NCI-H2171 (cell line): ENCODE measurements at places on chromosomes 5 and 9.

DNA sequence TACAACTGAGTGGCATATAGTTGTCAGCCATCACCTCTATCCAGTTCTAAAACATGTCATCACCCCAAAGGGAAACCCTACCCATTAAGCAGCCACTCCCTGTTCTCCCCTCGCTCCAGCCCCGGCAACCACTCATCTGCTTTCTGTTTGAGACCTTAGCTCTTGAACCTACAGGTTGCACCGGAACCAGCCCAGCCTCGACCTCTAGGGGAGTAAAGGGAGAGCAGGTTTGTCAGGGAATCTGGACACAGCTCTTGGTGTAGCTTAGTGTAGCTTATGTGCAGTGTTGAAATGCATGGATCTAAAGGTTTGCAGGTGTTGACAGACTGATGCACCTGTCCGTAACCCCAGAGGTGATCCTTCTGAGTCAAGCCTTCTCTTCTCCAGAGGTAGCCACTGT lies 30.0 kb downstream of the NEURL1B start:
- no peak for DNase-seq

- no peak for DNase-seq
Measured at GRCh38 chr5:24606971-24607370, 37.8 kb downstream of the CDH10 start.

DNA sequence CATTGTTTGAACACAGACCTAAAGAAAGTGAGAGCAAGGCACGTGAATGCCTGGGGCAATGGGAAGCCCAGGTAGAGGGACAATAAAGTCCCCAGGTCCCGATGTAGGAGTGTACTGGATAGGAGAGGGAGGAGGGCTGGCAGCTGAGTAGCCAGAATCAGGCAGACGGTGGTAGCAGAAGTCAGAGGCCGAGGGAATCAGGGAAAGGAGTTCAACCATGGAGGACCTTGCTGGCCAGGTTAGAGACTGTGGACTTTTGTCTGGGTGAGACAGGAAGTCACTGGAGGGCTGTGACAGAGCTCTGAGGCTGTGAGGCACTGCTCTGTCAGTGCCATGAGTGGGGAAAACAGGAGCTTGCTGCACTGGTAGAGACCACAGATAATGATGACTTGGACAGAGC lies 248.2 kb downstream of the EFNA5 start:
- DNase-seq: no peak

DNA sequence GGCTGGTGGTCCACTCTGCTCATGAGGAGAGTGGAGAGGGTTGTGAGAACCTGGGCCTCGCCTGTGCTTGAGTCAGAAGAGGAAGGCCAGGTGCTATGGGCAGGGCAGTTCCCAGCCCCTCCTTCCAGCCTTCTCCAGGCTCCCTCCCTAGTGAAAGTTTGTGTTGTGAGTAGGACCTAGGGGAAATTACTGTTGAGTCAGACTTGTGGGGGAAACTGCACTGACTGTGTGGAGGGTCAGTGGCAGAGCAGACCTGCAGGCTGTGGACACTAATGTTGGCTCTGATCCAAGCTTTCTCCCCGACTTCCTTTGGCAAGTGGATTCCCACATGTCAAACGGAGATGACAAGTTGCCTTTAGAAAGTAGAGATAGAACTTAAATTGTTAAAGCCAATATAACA lies 102.6 kb downstream of the ARHGAP26 start:
- no peak for DNase-seq

GRCh38 chr5:65734921-65735320 lies 12.9 kb downstream of the NLN start:
- DNase-seq: no peak

- no peak for DNase-seq
Measured at GRCh38 chr5:91174396-91174795, 208.7 kb downstream of the ARRDC3 start.

GRCh38 chr5:135179308-135179980 lies 145.4 kb upstream of the PITX1 start:
- no peak for DNase-seq

DNA sequence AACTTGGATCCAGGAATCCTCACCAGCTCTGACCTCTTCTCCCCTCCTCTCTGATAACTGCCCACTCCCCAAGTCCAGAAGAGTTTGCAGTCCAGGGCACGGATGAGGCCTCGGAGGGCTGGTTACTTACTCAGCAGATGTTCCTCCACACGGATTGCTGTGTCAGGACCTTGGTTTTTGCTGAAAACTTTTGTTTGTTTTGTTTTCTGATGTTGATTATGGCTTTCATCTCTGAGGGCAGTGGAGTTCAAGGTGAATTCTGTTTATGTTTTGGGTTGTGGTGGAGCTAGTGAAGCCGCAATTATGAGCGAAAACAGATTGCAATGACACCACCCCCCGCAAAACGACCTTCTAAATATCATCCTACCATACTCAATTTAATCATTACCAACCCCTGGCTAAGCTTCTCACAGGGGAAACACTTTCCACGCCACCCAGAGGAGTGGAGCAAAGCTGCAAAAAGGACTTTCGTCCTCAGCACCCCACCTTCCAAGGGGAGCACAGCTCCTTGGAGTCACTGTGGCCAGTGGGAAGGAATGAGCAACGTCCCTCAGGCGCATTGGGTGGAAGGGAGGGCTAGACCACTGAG lies 92.7 kb upstream of the SAP30L start:
- no peak for DNase-seq

GRCh38 chr9:126371007-126371870 lies 44.6 kb downstream of the MVB12B start:
- DNase-seq: no peak

GRCh38 chr5:36253575-36253974 lies 11.8 kb upstream of the NADK2 start:
- no peak for DNase-seq

DNA sequence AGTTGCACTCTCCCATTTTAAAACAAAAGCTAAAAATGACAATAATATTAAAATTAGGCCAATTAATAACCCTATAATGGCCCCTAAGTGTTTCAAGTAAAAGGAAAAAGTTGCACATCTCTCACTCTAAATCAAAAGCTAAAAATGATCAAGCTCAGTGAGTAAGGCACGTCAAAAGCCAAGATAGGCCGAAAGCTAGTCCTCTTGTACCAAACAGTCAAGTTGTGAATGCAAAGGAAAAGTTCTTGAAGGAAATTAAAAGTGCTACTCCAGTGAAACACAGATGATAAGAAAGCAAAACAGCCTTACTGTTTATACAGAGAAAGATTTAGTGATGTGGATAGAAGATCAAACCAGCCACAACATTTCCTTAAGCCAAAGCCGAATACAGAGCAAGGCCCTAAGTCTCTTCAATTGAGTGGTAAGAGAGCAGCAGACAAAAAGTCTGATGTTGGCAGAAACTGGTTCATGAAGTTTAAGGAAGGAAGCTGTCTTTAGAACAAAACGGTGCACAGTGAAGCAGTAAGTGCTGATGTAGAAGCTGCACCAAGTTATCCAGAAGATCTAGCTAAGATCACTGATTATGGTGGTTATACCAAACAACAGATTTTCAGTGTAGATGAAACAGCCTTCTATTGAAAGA lies 144.1 kb upstream of the ACOT12 start:
- no peak for DNase-seq

- no peak for DNase-seq
Measured at GRCh38 chr5:88695931-88696330, 187.1 kb downstream of the MEF2C start.

- DNase-seq: peak; percentile 60
Measured at GRCh38 chr9:129620669-129621295, at the start of gene C9orf50. C9orf50 (minus strand) TSS chr9:129621101; CDS start chr9:129620574, 527 bp downstream.

DNA sequence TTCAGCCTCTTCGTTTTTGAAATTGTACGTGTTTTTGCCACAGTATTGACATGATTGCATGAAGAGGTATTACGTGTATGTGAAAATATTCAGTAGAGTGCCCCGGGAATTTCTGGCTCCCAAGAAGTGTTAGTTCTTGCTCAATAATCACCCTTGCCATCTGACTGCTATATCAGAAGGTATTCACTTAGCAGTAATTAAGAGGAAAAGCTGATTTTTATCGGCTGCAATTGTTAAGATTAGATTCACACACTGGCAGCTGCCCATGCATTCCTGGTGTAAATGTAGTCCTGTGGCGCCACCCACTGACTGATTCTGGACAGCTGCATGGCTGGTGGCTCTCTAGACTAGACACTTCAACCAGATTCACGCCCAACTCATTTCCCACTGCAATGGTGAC lies 440.1 kb upstream of the ADAMTS16 start:
- peak; percentile 89 for DNase-seq

DNA sequence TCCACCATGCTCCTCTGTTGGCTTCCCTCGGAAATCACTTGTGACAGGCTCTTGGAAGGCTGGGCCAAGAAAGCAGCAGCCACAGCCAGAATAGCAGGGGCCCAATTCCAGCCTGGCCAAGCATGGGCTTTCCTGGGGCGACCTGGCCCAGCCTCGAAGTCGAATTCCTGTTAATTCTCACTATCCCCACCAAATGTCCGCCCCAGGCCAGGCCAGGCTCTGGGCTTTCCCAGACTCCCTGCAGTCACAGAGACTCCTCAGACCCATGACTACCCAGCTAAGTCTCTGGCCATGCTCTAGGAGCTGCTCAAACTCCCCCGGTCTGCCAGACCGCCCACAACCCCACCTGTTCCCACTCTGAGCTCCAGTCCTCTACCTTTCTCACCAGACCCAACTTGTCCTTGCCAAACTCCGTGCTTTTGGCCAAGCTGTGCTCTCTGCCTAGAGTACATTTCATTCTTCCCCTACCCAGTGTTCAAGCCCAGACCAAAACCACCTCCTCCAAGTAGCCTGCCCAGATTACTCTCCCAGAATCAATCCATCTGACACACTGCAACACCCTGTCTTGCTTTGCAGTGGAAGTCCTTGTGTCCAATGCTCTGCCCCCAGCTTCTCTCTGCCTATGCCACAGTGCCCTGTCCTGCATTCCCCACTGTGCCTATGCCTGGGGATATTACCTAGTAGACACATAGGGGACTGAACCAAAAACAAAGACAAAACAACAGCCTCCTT lies 26.2 kb downstream of the SHB start:
- DNase-seq: no peak

GRCh38 chr5:175867587-175868347 lies 3.6 kb upstream of the CPLX2 start:
- no peak for DNase-seq

DNA sequence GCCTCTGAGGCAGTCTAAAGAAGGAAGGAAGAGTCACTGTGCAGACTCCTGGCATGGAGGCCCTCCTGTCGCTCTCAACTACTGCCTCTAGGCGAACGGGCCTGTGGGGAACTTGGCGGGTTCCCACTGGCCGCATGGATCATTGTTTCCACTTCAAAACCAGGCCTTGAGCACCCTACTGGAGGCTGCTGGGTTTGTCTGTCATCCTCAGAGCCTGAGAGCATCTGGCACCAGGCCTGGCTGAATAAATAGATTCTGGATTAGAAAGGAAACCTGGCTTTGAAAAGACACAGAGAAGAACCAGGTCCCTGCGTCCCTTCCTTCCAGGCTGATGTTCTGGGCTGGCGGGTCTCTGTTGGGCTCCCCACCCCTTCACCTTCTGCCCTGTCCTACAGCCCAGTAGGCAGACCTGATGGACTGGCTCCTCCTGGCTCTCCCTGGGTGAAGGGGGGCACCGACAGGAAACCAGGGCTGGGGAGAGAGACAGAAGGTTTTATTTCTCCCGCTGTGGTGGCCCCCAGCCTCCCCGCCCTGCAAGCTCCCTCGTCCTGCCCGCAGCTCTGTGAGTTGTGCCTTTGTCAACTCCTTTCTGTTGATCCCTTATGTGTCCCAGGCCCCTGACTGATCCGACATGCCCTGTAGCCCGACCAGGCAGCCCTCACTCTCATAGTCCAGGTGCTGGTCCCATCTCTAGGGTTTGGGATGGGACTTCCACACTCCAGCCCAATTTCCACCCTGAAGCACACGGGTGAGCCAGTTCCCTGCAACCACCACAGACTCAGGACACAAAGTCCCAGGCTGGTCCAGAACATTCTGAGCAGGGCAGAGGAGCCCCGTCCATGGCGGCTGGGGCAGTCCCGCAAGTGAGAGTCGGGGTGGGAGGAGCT lies 50.1 kb downstream of the ADAMTS2 start:
- no peak for DNase-seq

GRCh38 chr5:37740331-37741066 lies 99.3 kb downstream of the GDNF start:
- no peak for DNase-seq

DNA sequence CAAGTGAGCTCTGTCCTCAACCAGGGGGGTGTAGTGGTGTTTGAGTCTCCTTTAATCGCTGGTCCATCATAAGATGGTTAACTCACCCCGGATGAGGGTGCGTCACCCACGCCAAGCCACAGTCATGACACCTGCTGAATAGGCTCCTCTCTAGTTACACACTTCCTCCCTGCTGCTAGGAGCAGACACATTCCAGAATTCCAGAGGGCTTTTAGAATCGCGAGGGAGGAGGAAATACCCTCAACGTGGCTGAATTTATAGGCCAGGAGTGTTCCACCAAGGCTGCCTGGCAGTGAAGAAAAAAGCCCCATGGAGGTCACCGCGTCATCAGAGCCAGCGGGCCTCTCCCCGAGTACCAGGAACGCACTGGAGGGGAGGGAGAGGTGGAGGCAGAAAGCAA lies 5.1 kb downstream of the GLRX start:
- no peak for DNase-seq

DNA sequence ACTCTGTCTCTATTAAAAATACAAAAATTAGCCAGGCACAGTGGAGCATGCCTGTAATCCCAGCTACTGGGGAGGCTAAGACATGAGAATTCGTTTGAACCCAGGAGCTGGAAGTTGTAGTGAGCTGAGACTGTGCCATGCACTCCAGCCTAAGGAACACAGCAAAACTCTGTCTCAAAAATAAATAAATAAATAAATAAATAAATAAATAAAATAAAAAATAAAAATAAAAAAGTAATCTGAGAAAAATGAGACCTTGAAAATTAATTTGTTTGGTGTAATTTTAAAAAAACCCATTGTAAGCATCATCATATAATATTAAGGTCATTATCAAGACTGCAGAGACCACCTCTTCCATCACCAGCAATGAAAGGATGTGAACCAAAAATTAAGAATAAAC lies 997.1 kb downstream of the CDH18 start:
- DNase-seq: no peak

DNA sequence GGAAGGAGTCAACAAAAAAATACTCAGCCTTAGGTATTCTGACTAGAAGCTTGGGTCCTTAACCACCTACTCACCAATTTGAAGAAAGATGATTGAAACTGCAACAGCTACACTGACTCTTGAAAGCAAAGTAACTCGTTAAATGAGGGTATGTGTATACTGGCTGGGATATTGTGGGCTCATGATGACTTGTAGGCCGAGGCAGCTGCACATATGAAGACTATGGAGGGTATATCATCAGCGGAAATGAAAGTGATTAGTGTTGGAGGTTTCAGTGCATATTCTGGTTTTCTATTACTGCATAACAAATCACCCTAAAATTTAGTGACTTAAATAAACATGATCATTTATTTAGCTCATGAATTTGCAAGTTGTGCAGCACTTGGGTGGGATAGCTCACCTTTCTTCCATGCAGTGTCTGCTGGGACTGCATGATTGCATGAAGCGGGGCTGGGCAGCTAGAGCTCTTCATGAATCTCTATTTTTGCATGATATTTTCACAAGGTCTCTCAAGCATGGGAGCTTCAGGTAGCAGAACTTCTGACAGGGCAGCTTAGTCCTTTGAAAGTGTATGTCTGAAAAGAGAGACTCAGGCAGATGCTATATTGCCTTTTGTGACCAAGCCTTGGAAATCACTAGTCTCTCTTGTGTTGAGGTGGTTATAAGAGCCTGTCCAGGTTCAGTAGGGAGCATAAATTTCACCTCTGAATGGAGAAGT lies 96.1 kb upstream of the CDKN2B start:
- DNase-seq: no peak

GRCh38 chr5:173435447-173435846 lies 107.2 kb upstream of the STC2 start:
- no peak for DNase-seq
